T1000 (cell line): ENCODE measurements at places on chromosomes 1 and 21.

GRCh38 chr1:94142022-94142421 lies 21.1 kb upstream of the ABCA4 start:
- no peak for DNase-seq

DNA sequence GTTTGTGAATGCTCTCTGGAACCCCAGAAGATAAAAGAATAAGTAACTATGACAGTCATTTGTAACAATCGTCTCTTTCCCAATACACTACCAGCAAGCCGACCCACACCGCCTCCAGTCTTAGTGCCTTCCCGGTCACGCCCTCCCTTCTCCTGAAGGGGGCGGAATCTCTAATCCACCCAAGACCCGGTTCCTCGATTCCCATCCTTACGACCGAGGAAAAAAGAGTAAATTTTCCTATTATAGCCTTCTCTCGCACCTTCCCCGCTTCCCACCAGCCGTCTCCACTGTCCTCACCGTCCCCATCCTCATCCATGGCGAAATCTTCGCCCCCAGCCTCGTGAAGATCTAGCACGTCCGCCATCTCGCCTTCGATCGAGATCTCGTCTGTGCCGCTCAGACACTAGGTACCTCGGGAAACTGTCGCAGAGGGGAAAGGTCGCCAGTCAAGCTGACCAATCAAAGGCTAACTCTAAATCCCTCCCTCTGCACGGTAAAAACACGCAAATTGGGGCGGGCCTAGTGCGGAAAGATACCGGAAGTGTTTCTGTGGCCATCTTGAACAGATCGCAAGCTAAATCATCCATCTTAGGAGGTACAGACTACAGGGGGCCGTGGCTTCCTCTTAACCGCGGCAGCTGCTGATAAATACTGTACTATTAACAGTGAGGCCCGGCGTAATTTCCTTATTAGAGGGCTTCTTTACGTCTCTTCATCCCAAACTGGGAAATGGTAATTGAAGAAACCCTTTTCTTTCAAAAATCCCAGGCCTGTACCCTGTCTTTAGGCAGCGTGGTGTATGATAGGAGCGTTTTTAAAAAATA lies at the start of gene RBM8A:
Gene RBM8A, minus strand, starts transcription at position 422 of the 824 bp plus-strand sequence. Its CDS starts 58 bp downstream, at position 364.
- DNase-seq = peak; percentile 89

DNA sequence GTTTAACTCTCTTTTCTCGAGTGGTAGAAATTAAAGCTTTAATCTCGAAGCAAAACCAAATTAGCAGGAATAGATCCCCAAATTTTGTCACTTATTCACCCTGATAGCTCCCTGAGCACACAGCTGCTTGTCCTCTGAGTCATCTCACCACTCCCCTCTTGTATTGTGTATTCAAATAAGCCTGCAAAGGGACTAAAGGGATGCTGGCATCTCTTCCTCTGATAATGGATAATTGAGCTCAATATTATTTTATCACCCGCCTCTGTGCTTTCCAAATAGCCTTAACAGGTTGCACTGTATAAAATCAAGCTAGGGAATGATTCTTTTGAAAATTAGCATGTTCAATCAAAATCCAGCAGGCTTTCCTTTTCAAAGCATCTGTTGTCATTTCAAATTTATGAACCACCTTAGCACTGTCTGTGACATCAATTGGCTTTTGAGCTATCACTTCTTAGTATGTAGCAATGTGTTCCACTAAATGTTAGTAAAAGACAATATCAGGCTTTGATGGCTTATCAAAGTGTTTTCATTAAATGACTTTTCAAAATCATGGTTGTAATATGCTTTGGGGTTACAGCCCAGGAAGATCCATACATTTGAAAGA lies 561.6 kb downstream of the PLA2G4A start:
- DNase-seq = no peak

- no peak for DNase-seq
Observed at GRCh38 chr1:28135371-28136168, 40.9 kb downstream of the PTAFR start.

DNA sequence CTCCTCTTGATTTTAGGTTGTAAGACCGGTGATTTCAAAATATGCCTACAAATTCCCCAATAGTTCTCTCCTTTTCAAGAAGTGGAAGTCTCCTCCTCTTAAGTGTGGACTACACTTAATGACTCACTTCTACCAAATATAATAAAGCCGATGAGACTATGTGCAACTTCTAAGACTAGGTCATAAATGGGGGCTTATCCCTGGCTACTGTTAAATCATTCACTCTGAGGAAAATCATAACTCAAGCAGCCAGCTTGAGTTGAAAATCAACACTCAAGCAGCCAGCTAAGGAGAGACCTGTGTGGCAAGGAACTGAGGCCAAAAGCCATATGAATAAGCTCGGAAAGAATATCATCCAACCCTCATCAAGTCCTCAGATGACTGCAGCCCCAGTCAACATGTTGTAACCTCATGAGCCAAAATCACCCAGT lies 49.6 kb upstream of the PSMG1 start:
- DNase-seq = no peak

DNA sequence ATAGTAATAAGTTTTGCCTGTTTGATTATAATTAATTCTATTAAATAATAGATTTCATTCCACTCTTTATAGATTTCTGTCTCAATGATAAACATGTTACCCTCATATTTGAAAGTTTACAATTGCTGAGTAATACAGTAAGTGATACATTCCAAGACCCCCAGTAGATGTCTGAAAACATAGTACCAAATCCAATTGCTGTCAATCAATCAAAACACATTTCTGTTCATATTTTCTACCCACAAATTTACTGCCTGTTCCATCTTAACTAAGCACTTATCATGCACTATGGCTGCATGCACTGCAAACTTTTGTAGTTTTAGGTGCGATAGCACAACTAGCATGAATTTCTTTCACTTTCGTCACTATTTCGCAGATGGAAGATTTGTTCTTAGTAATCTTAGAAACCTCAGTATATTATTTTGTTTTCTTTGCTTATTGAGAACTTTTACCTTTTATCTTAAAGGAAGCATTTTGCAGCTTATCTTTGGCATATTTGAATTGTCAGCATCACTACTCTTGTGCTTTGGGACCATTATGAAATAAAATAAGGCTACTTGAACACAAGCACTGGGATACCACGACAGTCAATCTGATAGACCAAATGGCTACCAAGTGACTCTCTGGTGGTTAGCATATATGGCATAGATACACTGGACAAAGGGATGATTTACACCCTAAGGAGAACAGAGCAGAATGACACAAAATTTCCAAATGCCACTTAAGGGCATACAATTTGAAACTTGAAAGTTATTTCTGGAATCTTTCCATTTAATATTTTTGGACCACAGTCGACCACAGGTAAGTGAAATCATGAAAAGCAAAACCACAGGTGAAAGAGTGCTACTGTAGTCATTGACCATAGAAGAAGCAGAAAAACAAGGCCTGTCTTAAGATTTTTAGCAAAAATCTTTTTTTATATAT lies 67.6 kb downstream of the RGS13 start:
- no peak for DNase-seq

GRCh38 chr1:226651732-226652105 lies 87.4 kb downstream of the ITPKB start:
- no peak for DNase-seq

DNA sequence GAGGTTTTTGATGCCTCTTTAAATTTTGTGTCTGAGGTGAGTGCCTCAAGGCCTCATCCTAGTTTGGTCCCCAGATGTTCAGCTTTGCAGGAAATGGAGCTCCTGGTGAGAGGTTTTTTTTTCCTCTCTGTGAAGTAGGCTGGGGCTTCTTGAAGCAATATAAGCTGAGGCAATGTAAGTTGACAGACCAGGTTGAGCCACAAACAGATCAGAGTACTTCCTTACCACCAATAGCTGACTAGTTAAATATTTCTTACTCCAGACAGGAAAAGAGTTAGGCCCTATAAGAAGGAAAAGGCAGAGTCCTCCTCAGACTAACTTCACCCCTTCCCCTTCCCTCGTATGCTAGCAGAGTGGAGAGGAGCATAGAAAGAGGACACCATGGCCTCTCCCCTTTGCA lies 341.0 kb downstream of the LMO4 start:
- DNase-seq = no peak

- DNase-seq = peak; percentile 24
Observed at GRCh38 chr1:150876119-150876454, 312 bp downstream of the ARNT start.

GRCh38 chr1:206003854-206004800 lies 932 bp upstream of the RAB7B start:
- no peak for DNase-seq

GRCh38 chr1:204572923-204573922 lies 57.0 kb downstream of the MDM4 start:
- no peak for DNase-seq

DNA sequence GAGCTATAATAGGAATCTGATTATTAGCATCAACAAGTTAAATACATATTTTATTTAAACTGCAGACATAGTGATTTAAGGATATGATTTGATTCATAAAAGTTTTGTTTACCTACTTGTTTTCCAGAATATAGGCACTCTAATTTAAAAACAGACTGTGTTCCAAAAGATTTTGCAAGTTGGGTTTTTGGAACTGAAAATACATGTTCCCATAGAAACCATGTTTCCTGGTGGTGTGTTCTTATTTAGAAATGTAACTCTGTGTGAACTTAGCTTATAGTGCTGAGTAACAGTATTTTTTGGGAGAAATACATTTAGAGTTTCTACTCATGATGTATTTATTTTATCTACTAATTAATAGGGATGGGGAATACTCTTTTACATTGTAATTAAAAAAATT lies 21.8 kb downstream of the USP25 start:
- no peak for DNase-seq

DNA sequence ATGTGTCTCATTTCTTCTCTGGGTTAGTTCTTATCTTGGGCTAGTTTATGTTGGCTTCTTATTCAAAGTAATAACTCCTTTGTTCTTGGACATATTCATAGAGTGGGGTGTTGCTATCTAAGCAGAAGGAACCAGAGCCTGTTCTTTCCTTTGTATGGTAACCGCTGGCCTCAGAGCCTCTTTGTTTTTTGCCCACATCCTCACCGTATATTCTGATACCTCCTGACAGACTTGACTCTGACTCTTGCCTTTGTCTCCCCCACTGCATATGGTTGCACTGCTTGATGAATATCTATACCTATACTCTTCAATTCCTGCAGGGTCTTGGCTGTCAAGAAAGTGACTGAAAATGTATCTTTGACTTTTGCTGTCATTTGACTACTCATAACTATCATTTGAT lies 10.2 kb downstream of the FLG2 start:
- no peak for DNase-seq
